Activated naive CD4-positive, alpha-beta T cell (primary cell): ENCODE measurements at places on chromosomes 16 and 17.

GRCh38 chr17:32357615-32358014 lies 7.7 kb downstream of the ZNF207 start:
- no peak for DNase-seq

- no peak for DNase-seq
These were observed 178.4 kb upstream of the HSBP1 start for GRCh38 chr16:83629426-83629825.

DNA sequence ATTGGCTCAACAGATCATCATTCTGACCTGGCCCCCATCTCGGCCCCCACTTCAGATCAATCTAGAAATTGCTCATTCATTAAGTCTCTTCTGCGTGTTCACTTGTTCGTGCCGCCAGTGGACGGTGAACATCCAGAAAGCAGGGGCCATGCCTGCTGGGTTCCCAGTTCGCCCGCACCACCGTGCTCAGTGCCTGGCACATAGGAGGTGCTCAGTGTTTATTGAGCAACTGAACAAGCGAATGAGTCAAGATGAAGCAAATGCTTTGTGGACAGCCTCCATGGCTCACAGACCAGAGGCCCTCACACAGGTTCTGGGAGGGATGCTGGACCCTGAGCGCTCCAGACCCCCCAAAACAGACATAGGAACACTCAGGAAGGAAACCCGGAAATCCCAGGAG lies 13.9 kb downstream of the BEAN1 start:
- DNase-seq: no peak

DNA sequence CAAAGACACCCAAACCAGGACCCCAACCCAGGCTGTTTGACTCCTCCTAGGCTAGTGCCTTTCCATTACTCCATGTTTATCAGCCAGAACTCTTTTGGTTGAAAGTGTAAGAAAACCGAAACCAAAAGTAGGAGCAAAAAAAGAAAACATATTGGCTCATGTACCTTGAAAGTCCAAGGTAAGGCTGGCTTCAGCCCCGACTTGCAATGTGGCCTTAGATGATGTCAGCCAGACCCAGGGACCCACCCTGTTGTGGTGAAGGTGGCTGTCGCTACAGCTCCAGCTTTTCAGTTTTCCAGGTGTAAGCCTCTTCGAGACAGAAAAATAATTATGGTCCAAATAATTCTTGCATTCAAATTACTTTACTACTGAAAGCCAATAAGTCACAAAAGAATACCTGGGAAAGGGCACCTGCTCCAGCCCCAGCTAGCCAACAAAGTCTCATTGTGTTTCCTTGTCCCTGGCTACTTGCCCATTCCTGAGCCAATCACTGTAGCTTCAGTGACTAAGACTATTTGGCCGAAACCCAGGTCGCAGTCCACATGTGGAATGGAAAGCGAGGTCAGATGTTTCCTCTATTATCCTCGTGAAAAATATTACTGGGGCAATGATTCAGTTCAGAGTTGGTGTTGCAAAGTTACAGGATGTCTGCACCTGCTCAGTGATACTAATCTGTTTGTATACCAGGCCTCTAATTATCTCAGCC lies 20.7 kb downstream of the DNAH9 start:
- no peak for DNase-seq

- DNase-seq: no peak
These were observed 7.4 kb downstream of the GSG1L2 start for GRCh38 chr17:9814337-9814945.

GRCh38 chr16:62021161-62021581 lies 15.1 kb downstream of the CDH8 start:
- no peak for DNase-seq

DNA sequence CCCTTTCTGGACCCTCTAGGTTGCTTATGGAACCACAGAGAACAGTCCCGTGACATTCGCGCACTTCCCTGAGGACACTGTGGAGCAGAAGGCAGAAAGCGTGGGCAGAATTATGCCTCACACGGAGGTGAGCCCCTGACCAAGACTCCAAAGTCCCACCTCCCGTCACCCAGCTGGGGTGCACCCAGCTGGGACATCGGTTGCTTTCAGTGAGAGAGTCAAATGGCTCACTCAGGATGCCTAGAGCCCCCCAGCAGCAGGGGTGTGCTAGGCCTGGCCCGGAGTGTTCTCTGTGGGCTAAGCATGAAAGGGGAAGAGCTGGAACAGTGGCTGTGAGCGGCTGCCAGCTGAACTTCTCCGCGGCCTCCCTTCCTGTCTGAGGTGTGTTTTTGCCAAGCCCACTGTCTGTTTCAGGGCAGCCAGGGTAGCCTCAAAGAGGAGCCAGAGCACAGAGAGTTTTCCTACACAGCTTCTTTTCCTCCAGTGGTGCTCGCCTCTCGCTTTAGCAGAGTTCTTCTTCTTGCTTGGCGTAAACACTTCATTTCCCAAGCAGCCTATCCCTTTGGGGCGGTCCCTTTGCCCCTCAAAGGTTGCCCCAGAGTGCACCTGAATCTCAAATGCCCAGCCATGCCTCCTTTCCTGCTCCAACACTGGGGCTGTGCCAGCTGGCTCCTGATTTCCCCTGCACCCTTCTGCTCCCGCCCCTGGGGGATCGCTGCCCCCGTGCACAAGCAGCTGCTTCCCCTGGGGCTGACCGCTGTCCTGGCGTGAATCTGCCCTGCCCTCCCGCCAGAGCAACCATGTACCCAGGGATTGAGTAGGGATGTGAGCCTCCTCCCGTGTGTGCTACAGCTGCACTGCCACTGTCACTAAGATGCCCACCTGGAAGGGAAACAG lies 2.6 kb upstream of the CHAD start:
- DNase-seq: no peak

DNA sequence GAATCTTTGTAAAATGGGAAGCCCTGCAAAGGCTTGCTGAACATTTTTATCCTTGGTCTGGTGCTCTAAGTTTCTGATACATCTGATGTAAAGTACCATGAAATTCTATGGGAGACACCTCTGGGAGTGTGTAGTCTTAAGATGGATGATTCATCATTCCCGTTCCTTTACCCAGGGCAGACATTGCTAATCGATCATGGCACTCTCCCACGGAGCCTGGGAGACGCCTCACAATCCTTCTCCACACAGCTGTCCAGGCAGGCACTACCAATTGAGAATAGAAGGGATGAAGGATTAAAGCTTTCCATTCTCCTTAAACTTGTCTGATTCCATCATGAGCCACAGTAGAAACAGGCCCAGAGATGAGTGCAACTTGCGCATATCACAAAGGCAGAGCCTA lies 144.8 kb downstream of the GSG1L start:
- no peak for DNase-seq

- DNase-seq: no peak
These were observed 182.3 kb downstream of the SHISA9 start for GRCh38 chr16:13083681-13084080.

DNA sequence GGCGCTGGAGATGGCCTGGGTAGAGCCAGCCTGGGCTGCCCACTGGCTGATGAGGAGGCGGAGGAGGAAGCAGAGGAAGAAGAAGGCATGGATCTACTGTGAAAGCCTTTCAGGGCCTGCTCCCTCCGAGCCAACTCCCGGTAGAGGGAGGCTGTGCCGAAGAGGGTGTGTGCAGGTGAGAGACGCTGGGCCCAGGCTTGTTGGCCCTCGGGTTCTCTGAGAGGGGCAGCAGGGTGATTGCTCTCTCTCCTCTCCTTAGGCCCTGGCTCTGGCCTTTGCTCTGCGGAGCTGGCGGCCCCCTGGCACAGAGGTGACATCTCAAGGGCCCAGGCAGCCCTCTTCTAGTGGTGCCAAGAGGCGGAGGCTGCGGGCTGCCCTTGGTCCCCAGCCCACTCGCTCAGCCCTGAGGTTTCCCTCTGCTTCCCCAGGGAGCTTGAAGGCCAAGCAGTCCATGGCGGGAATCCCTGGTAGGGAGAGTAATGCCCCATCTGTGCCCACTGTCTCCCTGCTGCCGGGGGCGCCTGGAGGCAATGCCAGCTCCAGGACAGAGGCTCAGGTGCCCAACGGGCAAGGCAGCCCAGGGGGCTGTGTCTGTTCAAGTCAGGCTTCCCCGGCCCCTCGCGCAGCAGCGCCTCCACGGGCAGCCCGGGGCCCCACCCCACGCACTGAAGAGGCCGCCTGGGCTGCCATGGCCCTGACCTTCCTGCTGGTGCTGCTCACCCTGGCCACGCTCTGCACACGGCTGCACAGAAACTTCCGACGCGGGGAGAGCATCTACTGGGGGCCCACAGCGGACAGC lies 3.6 kb downstream of the TP53I13 start:
- no peak for DNase-seq

DNA sequence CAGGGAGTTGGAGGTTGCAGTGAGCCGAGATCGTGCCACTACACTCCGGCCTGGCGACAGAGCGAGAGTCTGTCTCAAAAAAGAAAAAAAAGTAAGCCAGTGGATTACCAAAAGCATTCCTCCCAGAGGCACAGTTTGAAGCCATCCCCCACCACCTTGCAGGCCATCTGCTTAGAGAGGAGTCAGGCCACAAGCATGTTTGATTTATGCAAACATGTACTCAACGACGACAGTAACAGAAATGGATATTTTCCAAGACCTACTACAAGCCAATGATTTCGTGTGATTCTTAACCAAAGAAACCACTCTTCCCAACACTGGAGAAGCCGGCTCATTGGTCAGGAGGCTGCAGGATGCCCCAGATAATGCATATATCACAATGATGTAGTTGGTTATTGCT lies 34.8 kb downstream of the MYH13 start:
- DNase-seq: no peak
